ENCODE measurements at places on chromosomes 7 and 10.

GRCh38 chr7:42340436-42340835 is 103.4 kb upstream of the GLI3 start:
- DNase-seq, result no peak

DNA sequence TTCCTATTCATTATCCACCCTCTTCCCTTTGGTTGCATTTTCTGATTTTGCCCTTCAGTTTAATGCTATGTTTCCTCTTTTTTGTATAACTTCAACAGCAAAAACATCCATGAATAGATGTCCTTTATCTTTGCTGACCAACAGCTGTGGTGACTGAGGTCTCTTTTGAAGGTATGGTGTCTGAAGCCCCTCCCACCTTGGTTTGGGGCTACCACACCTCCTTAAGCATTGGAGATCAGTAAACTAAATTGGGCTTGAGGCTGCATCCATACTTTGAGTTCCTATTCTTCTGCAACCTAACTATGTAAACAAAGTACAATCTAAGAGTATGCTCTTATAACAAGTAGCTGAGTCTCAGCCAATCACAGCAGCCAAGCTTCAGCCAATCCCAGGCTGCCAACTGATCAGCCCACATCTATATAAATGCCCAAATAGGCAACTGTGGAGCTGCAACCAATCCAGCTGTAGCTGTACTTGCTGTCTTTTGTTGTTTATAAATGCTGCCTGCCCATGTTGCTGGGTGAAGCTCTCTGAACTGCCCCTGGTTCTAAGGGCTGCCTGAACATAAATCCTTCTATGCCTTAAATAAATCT is 69.4 kb upstream of the PDLIM1 start:
- DNase-seq, result no peak

DNA sequence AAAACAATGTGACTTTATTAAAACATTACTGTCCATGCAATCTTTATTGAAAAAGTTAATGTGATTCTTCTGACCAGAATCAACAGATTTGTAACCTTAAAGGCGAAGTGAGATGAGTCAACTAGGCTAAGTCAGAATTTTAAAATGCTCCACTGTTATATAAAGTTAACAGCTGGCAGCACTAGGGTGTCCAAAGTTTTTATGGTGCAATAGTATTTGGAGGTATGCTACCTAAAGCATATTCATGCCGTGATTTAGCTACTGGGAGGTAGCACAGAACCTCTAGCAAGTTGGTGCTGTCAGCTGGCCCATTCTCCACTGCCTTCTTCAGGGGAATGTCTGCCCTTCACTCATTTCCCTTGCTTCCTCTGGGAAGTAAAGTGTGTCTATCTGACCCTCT is 126.7 kb downstream of the RAPGEF5 start:
- DNase-seq, result no peak

GRCh38 chr7:69981646-69982045 is 383.4 kb downstream of the AUTS2 start:
- DNase-seq, result no peak

DNA sequence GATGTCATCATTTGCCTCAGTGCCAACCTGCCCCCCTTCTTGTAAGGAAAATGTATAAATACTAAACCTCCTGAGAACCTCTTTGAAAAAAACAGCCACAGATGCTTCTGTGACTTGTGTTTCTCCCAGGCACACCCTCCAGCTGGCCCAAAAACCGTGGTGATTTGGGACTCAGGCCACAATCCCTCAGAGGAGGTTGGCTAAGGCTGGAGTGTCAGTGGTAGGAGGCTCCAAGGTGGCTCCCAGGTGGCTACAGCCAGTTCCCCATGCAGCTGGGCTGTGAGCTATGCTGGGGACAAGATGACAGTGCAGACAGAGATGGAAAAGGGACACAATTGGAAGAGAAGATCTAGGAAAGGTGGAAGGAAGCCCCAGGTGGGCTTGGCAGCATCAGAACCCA is 104.7 kb downstream of the CPXM2 start:
- no peak for DNase-seq

GRCh38 chr10:54904833-54905232 is 103.8 kb upstream of the PCDH15 start:
- DNase-seq, result no peak

GRCh38 chr7:43876241-43876640 is 6.9 kb upstream of the MRPS24 start:
- no peak for DNase-seq

DNA sequence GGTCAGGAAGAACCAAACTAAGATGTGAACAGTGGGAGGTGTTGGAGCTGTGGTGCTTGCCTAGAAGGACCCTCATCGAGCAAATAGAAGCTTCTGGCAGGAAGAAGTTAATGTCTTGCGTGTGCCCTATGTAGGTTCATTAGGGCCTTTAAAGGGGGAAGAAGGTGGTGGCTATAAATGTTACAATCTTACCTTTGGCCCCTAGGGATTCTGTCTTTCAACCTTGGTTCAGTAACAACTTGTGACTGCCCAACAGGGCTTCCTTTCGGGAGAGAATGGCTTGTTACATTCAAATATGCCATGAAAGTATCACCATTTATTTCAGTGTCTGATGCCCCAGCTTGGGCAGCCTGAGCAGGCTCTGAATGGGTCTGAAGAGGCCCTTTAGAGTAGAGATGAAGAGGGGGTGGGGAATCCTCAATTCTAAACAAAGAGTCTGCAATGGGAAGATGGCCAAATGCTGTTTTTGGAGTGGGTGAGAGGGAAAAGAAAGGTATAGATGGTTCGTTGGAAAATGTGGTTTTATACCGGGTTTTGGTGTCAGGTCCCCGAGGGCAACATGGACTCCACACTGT is 108.0 kb downstream of the TCF7L2 start:
- no peak for DNase-seq

DNA sequence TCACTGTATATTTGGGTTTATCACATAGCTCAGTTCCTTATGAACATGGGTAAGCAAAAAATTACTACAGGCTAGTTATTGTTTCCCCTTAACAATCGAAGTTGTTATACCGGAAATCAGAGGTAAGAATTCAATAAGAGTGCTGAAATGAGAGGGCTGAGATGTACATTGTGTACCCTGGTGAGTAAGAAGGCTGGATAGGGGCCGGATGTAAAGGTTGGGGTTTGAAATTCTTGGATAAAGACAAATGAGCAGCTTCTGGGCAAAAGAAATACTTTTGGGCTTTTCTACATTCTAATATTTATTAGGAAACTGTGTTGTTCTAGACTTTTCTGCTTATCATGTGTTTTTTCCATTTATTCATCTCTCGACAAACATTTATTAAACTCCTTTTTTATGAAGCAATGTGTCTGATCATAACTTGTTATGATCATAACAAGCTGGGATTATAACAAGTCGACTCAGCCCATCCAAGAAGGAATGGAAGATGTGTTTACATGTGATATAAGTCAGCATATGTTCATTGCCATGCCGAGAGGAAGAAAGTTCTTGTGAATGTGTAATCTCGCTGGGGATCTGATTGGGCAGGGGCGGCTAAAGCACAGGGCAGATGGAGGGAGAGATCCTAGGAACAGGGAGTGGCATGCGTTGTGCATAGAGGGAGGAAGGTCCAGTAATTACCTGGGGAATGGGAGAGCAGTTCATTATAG is 155.3 kb downstream of the PLXDC2 start:
- no peak for DNase-seq

DNA sequence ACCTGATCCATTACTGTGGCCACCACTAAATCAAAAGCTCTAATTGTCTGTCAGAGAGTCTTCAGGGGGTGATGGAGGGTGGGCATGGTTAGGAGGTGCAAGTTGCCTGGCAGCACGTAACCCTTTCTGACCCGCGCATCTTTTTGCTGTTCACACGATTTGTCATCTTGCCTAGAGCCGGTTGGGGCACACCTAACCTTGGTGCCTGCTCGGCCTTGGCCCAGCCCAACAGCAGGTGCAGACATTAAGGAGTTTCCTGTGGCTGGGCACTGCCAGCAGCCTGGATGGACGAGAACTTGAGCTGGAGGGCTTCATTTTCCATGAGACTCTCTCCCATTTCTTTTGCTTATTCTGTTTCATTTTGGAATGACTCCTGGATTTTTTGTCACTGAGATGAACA is 41.0 kb upstream of the PTF1A start:
- DNase-seq, result no peak

DNA sequence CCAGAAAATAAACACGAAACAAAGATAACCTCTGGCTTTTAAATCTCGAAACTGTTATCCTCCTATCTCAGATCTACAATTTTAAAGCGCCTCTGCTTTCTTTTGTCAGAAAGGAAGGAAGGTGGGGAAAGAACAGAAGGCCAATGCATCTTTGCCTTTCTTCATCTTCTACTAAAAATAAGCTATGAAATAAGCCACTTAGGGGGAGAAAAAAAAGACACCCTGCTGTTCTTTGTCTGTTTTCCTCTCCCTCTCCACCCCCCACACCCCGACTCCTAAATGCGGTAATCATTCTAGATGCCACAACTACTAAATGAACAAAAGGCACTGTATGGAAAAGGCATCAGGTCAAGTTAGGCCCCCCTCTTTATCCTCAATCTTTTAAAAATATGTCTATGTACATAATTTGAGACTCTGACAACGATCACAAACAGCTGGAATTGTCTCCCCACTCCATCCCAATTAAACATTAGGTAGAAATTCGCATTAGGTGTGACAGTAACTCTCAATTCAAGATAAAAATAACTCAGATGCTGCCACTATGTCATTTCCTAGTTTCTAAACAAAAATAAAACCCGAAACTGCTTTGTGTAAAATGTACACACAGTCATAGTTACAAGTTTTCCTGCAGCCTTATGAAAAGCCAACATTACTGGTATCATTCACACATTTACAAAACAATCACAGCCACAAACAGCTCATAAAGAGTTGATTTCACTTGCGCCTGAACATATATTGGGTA is 2.4 kb downstream of the UBE2H start:
- DNase-seq, result no peak

- DNase-seq, result peak; percentile 55
Measured at GRCh38 chr10:93138113-93138870, 64.6 kb downstream of the CYP26A1 start.

DNA sequence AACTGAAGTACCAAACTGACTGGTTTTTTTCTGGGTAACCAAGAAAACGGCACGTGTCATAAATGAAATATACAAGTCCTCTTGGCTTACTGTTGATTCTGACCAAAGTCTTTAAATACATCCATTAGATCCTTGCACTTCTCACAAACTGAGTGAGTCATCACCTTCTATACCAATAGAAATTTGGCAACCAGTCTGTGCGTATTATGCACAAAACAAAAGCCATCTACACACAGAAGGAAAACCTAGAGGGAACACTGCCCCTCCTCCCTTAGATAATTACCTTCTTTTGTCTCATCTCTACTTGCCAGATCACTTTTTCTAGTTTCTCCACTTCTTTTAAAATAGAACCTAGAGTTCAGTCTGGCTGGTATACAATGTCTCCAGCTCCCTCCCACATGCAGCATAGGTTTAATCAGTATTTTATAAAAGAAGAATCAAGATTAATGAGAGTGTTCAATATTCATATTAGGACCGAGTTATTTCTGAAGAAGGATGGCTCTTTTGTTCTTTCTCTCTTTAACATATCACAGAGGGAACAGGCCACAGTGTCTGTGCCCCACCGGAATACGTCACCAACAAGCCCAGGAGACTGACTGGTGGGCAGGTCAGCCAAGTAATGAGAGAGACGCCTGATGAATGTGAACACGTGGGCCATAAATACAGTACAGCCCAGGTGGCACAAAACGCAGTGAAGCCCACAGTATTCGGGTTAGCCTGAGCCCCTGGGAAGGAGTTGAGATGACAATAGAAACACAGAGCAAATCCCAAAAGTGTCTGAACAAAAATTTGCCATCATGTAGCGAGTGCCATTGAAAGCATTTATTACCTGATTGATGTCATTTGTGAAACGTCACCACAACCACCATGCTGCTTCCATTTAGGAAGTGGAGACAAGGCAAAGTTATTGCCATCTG is 91.3 kb downstream of the KIAA1549 start:
- no peak for DNase-seq

- no peak for DNase-seq
Measured at GRCh38 chr7:24587853-24588252, 14.6 kb downstream of the PALS2 start.

- no peak for DNase-seq
Measured at GRCh38 chr10:36771725-36772124, 353.7 kb upstream of the ANKRD30A start.

DNA sequence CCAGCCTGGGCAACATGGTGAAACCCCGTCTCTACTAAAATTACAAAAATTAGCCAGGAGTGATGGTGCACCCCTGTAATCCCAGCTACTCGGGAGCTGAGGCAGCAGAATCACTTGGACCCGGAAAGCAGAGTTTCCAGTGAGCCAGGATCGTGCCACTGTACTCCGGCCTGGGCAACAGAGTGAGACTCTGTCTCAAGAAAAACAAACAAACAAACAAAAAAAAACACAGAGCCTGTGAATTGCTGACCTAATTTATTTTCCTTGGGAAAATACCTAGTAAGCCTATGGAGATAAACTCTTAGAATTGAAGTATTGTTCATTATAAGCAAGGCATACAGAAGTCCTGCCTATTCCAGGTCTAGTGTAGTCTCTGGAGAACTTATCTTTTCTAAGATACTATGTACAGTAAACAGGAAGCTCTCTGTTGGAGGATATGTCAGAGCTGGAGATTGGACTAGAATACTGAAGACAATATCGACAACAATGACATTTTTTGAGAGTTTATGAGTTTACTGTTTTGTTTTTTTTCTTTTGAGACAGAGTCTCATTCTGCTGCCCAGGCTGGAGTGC is 14.9 kb downstream of the GTF2I start:
- DNase-seq, result no peak

GRCh38 chr10:31490858-31491504 is 172.0 kb downstream of the ZEB1 start:
- DNase-seq, result peak; percentile 24

- DNase-seq, result no peak
Measured at GRCh38 chr10:29317423-29318021, 28.7 kb downstream of the LYZL1 start.

- no peak for DNase-seq
Measured at GRCh38 chr10:30902621-30903396, 128.9 kb downstream of the ZNF438 start.

GRCh38 chr10:80292607-80293239 is 3.3 kb upstream of the MAT1A start:
- DNase-seq, result no peak

- DNase-seq, result no peak
Measured at GRCh38 chr7:149166630-149167352, 19.5 kb downstream of the ZNF398 start.

Measured in AG08395 (cell line).